Frontal cortex (tissue), 4 donors: ENCODE measurements at places on chromosomes 11 and 22.

GRCh38 chr11:73210916-73211667 lies 7.0 kb upstream of the P2RY2 start:
- DNase-seq = no peak

- DNase-seq = no peak
These were observed 35.1 kb upstream of the PRSS23 start for GRCh38 chr11:86765203-86765602.

DNA sequence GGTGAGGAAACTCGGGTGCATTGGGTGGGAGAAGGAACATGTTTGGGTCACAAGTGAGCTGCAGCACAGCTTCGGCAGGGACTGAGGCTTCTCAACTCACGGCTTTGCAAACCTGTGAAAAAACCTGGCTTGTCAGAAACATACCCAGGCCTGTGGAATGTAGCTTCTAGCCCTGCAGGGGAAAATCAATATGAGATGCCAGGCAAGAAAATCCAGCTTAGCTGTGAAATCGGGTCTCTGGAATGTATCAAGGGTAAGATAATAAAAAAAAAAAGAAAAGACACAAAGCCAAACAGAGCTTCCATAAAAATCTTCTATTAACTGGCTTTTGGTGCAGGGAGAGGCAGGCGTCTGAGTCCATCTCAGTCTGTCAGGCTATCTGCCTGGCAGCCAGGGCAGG lies 28.5 kb downstream of the UQCR10 start:
- no peak for DNase-seq

DNA sequence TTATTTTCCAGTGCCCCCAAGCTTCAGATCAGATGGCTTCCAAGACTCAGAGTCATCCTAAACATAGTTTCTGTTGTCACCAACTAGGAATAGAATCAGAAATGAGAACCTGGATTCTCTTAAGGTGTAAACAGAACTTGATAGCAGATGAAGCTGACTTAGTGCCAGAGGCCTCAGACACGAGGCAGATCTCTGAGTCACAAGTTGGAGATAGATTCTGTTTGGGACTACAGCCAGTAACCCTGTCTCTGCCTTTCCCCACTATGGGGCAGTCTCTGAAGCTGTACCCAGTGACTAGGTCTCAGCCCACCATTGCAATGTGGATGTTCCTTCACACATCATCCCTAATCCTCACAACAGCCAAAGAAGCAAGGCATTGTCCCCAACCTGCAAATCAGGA lies 25.4 kb downstream of the NEU3 start:
- no peak for DNase-seq

GRCh38 chr11:69435161-69435986 lies 46.1 kb upstream of the LINC01488 start:
- no peak for DNase-seq

GRCh38 chr11:79249295-79249993 lies 191.4 kb downstream of the TENM4 start:
- no peak for DNase-seq

GRCh38 chr11:106482917-106483785 lies 405.7 kb downstream of the AASDHPPT start:
- DNase-seq = no peak

DNA sequence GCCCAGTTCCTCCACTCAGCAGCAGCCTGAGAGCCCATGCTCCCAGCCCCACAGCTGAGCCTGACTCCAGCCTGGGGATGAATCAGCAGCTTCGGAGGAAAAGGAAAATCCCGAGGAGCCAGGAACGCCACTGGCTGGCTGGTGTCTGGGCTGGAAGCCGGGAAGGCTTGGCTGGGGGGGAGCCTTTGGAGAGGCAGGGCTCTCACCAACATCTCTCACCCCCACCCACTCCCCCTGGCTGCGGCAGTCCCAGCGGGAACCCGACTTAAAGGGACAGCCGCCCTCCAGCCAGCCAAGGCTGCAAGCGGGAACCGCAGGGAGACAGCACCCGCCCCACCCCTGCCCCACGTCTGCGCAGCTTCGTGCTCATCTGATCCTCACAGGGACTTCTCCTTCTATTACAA lies 28.4 kb downstream of the KIAA0930 start:
- peak; percentile 72 for DNase-seq

- DNase-seq = no peak
These were observed 158.5 kb downstream of the MSANTD4 start for GRCh38 chr11:105863523-105863922.

GRCh38 chr11:73308961-73309919 lies 1.2 kb downstream of the ARHGEF17 start:
- DNase-seq = no peak

- no peak for DNase-seq
These were observed 20.9 kb downstream of the OOSP3 start for GRCh38 chr11:59899532-59899931.

GRCh38 chr22:36560001-36560400 lies 31.0 kb upstream of the EIF3D start:
- DNase-seq = no peak

DNA sequence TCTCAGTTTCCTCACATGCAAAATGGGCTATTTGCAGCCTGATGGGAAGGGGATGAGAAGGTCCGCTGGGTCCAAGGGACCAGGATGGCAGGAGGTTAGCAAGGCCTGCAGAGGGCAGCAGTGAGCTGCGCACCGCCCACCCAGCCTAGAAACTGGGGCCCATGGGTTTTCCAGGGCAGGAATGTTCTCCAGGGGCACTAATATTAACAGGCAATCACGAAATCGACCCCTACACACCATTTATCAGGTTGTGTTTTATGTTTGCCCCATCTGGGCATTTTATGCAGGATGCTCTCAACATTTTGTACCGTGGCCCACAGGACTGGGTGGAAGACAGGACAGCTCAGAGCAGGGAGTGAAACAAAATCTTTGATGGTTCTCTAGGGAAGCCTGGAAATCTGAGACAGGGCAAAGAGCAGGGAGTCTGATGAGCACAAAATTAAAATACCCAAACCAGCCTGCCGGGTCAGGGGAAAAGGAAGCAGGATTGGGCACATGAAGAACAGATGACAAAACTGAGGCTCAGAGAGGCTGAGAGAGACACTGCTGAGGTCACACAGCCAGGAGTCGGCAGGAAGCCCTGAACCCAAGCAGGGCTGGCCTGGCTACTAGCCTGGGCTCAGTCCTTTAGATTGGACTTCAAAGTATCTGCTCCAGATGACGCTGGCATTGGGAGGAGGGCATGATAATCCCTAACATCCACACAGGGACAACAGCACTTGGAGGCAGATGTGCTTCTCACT lies 1.6 kb upstream of the BCR start:
- peak; percentile 75 for DNase-seq
